BJ (cell line): ENCODE measurements at places on chromosomes 2 and 18. TPM values are rescaled to one million over a fixed set of nuclear protein-coding genes. Genes with fewer than 3 reads are reported as not detected.

DNA sequence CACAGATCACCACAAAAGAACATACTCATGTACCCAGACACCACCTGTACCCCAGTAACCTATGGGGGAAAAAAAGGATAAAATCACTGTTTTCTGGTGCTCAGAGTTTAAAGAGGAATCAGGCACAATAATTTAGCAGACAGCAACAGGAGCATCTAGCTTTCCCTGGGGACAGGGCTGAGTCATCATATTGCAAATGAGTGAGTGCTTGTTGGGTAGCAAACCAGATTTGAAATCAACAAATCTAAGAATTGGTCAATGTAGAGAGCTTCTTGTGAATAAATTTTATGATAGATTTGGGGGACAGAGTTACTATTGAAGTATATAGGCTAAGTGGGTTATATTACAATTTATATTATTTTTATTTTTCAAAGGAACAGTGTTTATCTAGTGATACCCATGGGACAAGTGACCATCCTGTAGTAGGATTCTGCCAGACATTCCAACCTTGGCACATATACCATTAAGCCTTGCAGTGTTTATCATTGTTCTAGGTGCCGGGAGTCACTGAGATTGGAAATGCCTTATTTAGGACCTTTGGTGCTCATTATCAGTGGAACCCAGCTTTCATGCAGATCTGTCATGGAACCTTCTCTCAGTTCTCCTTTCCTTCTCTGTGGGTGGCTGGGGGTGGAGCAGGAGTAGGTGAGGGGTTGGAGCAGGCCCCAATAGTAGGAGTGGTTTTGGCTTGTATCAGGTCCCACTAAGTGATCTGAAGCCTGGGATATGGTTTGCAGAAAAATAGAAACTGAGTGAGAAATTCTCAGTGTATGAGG lies 117.2 kb downstream of the CERS6 start:
- no peak for DNase-seq

GRCh38 chr2:207073412-207073800 lies 92.3 kb downstream of the KLF7 start:
- no peak for DNase-seq

DNA sequence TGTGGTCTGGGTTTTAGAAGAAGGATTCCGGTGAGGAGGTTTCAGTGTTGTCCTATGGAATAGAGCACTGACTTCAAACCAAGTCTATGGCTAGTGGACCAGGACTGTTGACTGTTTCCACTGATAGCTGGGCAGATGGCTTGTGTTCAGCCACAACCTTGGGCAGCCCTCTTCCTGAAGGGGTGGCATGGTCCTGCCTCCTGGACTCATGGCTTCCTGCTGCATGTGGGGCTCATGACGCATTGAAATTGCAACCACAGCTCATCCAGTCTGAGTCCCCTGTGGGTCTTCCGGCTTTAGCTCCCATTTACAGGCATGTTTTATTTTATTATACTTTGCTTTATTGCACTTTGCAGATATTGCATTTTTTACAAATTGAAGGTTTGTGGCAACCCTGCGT lies 105.0 kb downstream of the B3GNT2 start:
- no peak for DNase-seq

GRCh38 chr2:71494523-71495155 lies 41.3 kb downstream of the DYSF start:
- DNase-seq, result no peak

GRCh38 chr2:171836146-171836910 lies 57.7 kb downstream of the SLC25A12 start:
- DNase-seq, result no peak

DNA sequence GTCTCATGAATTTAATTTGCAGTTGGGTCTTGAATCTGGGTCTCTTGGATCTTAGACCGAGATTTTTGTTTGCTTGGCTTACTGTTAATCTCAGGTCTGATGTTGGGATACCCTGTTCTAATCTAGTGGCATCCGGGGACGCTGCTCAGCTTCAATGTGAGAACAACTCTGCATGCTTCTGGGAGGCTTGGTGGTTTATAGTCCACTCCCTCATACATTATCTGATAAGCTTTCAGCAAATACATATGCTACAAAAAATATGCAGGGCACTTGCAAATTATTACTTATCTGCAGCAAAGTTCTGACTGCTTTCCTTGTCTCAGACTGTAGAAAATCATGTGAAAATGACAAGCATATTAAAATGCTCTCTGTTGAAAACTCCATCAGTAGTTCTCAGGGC lies 39.4 kb downstream of the RNF144A start:
- no peak for DNase-seq

DNA sequence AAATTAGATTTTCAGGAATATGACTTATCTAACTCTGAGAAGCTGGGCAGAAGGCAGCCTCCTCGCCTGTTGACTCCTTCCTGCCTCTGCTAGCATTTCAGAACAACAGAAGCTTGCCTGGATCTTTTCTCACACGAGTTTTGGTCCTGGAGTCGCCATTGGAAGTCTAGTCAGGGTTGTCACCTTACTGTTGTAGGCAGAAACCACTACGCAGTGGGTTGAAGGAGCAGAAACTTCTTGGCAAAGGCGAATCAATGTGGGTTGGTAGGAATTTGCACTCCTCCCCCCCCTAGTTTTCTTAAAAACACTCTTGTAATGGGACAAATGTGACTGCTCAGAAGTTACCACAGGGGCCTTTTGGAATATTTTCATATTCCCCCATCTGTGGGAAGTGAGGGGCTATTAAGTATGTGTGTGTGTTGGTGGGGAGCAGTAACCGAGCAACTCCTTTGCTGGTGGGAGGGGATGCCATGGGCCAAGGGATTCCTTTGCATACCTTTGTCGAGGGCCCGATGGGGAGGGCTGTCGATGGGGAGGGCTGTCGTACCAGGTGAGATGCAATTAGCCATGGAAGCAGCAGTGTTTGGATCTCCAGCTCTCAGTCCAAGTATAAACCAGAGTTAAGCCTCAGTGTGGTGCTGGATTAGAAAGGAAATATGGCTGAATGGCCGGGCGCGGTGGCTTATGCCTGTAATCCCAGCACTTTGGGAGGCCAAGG lies 117.4 kb downstream of the FMNL2 start:
- no peak for DNase-seq

GRCh38 chr2:52264488-52264887 lies 1232.6 kb upstream of the NRXN1 start:
- no peak for DNase-seq

- DNase-seq, result no peak
Measured at GRCh38 chr2:132977812-132978529, 308.0 kb upstream of the LYPD1 start.

GRCh38 chr2:203407496-203407895 lies 79.3 kb downstream of the ABI2 start:
- no peak for DNase-seq

GRCh38 chr2:29663268-29663667 lies 258.1 kb downstream of the ALK start:
- no peak for DNase-seq

- DNase-seq, result no peak
Measured at GRCh38 chr18:79380816-79381806, 14.6 kb upstream of the NFATC1 start.

DNA sequence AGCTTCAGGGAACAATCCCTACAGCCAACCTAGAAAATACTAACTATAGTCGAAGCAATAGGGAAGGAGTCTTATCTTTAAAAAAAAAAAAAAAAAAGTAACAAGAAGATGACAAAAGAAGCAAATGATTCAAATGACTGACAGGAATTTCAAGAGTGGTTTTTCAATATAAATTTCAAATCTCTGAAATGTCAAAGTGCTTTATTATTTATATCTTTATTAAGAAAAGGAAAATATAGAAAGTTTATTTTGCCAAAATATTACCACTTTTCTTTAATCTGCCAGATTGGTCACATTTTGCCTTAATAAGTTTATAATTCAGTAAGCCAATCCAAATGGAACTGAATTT lies 63.5 kb upstream of the HNRNPA3 start:
- no peak for DNase-seq

DNA sequence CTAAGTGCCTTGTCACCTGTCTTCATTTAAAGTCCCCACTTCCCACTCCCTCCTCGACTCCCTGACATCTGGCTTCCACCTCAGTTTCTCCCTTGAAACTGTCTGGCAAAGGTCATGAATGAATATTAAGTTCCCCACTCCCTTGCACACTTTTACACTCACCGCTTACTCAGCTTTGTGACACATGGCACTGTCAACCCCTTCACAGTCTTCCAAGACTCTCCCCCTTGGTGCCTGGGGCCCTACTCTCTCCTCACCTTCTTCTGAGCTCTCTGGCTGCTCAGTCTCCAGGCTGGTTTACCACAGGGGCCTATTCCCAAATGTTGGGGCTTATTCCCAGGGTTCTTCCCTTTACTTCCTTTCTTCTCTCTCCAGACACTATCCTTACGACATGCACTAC lies 17.9 kb upstream of the PTPN4 start:
- DNase-seq, result no peak

- no peak for DNase-seq
Measured at GRCh38 chr2:240931319-240931949, 25.3 kb downstream of the CROCC2 start.

DNA sequence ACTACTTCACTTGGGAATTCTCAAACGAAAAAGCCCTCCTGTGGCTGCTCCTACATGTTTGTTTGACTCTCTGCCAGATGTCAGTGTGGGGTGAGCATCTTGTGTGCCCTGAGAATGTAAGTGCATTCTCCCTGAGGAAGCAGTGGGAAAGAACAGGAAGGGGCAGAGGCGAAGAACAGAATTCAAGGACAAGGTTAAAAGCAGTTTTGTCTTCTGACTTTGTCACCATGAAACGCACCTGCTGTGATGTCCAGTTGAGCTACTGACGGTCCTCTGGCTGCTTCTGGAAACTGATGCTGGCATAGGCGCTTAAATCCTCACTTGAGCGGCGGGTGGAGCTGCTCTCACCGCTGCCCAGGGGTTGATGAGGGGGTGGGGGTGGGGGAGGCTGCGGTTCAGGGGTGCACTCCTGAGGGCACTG lies 4.9 kb downstream of the IRS1 start:
- no peak for DNase-seq

GRCh38 chr2:240820607-240821428 lies 799 bp upstream of the KIF1A start:
- no peak for DNase-seq

DNA sequence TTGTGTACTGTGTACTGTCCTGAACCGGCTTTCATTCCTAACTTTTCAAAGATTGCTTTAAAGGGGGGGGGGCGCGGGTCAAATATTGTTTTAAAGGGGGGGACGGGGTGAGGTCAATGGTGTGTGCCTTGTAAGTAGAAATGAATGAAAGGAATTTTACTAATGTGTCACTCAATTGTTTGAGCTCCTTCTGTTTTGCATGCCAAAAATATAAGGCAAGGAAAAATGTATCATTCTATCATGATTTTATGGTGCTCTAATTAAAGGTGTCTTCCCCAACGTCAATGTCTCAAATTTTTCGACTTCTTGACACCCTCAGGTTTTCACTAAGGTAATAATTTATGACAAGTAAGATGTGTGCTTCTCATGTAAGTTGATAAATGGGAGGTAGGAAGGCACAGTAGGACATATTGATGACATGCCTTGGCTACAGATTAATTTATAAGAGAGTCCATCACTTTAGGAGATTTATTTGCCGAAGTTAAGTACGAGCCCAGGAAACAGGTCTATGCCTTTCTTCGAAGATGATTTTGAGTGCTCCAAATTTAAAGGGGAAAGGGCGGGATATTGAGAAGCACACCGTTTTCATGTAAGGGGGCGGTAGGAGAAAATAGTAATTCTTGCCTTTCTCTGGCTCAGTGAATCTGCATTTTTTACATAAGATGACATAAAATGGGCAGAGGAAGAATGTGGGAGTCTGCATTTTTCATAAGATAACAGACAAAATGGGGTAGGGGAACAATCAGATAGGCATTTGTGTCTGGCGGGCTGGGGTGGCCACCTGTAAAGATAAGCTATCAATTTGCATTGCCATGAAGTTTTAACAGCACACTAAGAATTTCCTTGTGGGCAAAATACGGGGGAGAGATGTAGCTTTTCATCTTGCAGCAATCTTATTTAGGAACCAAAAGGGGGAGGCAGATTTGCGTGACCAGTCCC lies 1.2 kb upstream of the TRAPPC8 start:
- DNase-seq, result no peak

DNA sequence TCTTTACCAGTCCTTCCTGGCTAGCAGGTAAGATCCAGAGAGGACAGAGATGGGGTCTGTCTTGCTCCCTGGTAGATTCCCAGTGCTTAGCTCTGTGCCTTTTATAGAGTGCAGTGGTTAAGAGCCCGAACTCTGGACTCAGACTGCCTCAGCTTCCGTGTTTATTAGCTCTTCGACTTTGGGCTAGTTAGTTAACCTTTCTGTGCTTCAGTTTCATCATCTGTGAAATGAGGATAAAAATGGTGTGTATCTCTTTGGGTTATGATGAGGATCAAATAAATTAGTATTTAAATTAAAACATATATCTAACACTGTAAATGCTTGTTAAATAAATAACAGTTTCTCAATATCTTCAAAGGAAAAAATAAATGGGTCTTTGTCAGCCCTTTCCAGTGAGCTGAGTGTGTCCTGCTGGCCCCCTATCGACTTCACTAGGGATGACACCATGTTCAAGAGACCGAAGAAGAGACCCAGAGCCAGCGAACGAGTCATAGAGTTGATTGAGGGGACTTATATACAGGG lies 38.2 kb downstream of the CERS6 start:
- no peak for DNase-seq

GRCh38 chr18:47235096-47235495 lies 16.4 kb downstream of the SKOR2 start:
- DNase-seq, result no peak

DNA sequence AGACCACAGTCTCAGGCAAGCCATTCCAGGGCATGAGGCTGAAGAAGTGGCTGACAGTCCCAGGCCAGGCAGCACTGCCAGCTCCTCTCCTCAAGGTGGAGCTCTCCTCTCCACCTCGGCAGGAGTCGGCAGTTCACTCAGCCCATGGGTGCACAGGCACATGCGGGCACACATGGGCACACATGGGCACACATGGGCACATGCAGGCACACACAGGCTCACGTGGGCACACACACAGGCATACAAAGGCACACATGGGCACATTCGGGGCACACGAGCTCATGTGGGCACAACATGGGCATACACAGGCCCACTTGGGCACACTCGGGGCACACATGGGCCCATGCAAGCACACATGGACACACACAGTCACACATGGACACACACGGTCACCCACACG lies 65.3 kb upstream of the TAF1B start:
- DNase-seq, result no peak

Gene CCDC141
- polyA plus RNA-seq, result not detected in 2 replicates

Gene TYW5
- 2.9 and 4.8 TPM in 2 replicates for polyA plus RNA-seq

Gene DNAJC5G
- not detected in 2 replicates for polyA plus RNA-seq

Gene SPP2
- polyA plus RNA-seq, result not detected in 2 replicates

Gene VWC2L
- not detected in 2 replicates for polyA plus RNA-seq

Gene TLX2
- not detected in 2 replicates for polyA plus RNA-seq

Gene TPO
- not detected in 2 replicates for polyA plus RNA-seq

Gene MROH2A
- not detected in 2 replicates for polyA plus RNA-seq

Gene SCYGR4
- not detected in 2 replicates for polyA plus RNA-seq

Gene RPS27A
- polyA plus RNA-seq, result 769 and 1,763 TPM in 2 replicates

Gene VSNL1
- not detected in 2 replicates for polyA plus RNA-seq

Gene CRYBA2
- 0.26 TPM in 1 of 2 replicates, not detected in the other for polyA plus RNA-seq
